ENCODE measurements at places on chromosomes 7 and 10.

DNA sequence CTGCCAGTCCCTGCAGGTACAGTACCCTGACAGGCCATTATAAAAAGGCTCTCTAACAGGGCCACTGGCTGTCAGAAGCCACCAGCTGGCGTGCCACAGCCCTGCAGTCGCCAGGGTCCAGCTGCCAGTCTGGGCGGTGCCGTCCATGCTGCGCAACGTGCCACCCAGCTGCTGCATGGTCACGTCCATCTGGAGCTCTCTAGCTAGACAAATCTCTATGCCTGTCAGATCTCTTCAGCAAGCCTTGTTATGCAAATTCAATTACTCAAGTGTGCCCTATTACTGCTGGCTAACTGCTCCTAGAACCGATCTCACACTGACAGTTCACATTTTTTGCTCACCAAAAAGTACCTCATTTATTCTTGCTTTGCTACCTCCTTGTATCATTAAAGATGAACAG is 75.9 kb downstream of the HIBADH start:
- DNase-seq = peak; percentile 1

GRCh38 chr7:74207586-74207985 is 2.2 kb upstream of the LAT2 start:
- DNase-seq = no peak

DNA sequence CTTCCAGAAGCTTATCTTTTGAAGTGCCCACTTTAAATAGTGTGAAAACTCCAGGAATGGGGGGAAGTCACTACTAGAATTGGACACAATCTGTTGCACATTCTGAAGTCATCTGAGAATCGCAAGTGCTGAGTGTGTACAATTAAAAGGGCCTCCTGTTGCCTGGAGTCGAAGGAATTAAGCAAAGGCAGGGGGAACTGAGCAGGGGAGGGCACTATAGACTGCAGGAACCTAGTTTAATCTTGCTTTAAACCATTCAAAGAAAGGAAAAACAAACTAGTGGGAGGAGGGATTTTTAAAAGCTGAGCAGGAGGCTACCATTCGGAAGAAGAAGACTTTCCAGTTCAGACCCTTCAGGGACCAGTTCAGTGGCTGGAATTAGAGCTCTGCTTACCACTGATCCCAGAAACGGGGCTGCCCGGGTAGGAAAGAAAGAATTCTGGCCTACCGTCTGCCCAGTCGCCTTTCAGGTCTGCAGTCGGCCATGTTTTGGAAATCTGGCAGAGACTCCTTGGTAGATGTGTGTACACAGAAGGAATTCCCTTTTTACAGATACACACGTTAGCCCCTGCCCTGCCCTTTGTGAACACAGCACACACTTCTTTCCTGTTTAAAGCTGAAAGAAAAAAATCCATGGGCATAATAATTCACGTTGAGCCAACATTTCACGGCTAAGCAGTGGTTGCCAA is 610.6 kb upstream of the FOXK1 start:
- no peak for DNase-seq

GRCh38 chr10:131649617-131650016 is 251.2 kb upstream of the PPP2R2D start:
- DNase-seq = no peak

GRCh38 chr10:31678575-31679516 is 249.8 kb downstream of the ARHGAP12 start:
- no peak for DNase-seq

DNA sequence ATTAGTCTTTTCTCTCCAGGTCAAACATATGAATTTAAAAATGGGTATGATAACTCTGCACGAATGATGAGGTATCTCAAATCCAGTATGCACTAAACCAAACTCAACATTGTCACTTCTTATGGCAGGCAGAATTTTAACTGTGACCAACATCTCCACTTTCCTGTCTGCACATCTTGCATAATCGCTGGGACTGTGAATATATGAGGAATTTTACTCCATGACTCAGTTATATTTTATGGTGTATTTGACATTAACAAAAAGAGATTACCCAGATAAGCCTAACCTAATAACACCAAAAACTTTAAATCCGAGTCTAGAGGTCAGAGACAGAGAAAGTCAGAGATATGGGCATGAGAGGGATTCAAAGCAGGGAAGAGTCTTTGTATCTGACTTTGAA is 454.5 kb upstream of the SEMA3D start:
- DNase-seq = no peak

DNA sequence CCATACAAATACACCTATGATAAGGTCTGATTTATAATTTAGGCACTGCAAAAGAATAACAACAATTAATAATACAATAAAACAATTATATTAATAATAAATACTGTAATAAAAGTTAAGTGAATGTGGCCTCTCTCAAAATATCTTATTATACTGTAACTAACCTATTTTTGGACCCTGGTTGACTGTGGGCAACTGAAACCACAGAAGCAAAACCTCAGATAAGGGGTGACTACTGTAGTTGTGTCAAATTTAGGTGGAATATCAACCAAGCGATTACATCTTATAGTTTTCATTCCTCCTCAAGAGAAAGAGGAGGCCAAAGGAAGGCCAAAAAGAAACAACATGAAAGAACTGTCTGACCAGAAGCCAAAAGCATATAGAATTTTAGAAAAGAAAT is 103.9 kb downstream of the SKAP2 start:
- DNase-seq = no peak

DNA sequence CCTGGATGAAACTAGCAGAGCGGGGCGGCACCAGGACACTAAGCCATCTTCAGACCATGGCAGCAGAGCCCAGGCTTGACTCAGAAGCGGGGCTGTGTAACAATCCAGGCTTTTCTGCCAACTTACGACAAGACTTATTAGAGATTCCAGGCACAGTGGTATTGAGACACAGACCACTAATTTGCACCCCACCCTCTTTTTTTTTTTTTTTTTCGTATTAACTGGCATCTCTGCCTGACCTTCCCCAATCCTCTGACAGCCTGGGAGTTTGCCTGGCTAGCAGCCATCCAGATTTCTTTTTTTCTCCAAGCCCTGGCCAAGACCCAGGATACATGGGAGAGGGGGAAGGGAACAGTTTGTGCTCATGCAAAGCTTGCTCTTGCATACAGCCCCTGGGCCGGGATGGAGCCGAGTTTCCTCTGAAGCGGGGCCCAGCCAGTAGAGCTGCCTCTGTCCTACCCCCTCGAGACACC is 182.4 kb downstream of the PLXNA4 start:
- no peak for DNase-seq

DNA sequence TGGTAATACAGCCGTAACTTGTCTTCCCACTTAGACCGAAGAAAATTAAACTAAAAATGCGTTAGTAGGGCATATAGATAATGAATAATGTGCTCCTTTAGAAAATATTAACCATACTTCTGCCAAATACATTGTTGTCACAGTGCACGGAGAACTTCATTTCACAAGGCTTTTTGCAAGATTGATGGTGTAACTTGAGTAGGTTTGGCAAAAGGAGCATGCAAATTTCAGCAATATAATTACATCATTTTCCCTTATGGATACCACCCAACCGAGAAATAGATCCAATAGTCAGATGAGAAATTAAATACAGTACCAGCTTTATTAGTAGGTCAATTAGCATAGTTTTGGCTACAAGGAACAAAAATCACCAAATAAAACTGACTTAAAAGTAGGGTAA is 792.6 kb upstream of the C7orf33 start:
- no peak for DNase-seq

GRCh38 chr7:5625938-5626337 is 155.5 kb downstream of the RNF216 start:
- no peak for DNase-seq

GRCh38 chr10:127947211-127947610 is 40.3 kb downstream of the PTPRE start:
- DNase-seq = no peak

GRCh38 chr7:158704524-158705233 is at the start of gene NCAPG2:
TSS of gene NCAPG2 (minus strand) at chr7:158704804. CDS start at chr7:158701899, 2,905 bp downstream.
- DNase-seq = peak; percentile 87

GRCh38 chr7:103929901-103930311 is 59.6 kb downstream of the RELN start:
- DNase-seq = no peak

- no peak for DNase-seq
These were observed 3.3 kb downstream of the MINPP1 start for GRCh38 chr10:87507879-87508483.

DNA sequence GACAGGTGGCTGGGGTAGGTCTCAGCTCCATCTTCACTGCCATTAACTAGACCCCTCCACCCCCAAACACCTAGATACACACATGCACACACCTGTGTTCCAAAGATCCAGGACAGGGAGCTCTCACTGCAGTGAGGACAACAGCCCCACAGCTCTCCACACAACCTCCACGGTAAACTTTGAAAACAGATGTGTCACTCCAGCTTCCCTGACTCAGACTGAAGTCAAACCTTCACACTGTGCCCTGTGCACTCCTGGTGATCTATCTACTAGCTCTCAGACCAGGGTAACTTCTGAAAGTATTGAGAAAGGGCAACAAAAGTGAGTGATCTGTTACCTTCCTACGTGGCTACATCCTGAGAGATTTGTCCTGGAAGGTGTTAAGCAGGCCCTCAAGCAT is 519.8 kb downstream of the XPNPEP1 start:
- DNase-seq = no peak

DNA sequence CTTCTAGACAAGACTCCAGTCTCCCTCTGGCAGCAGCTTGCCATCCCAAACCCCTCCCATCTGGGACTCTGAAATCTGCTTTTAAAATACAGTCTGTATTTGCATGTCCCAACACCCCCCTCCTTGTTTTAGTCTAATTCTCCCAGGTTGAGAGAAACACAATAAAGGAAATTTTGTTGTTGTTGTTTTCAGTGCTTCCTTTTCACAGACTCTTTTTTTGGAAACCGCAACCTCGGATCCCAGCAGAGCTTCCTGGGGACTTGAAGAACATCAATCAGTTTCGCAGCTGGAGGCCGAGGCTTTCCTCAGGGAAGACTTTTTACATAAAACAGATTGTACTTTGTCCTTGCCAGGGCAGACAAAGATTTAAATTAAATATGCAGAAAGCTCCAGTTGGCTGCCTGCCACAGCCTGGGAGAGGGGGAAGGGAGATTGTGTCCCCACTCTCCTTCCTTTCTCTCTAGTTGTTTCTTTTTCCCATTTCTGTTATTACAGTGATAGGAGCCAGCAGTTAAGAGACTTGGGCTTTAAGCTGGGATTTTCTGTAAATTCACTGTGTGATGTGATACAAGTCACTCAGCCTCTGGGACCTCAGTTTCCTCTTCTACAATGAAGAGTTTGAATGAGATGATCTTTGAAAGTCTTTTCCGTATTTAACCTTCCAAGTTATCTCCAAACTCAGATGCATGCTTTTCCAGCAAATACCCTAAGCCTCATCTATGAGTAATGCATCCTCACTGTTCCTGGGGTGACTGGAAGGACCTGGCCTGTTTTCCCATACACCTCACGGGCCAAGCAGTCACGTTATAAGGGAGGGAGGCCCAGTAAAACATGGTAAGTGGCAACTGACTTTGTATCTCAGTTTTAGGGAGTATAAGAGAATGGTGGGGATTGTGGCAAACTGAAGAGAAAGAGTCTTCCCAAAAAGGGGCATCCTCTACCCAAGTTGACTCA is 192.3 kb downstream of the REEP3 start:
- DNase-seq = peak; percentile 66

GRCh38 chr7:74263399-74264120 is 9.4 kb upstream of the RFC2 start:
- no peak for DNase-seq

- no peak for DNase-seq
These were observed 1.2 kb upstream of the PRRT4 start for GRCh38 chr7:128362670-128363069.

GRCh38 chr10:7886056-7886455 is 67.8 kb downstream of the TAF3 start:
- no peak for DNase-seq

DNA sequence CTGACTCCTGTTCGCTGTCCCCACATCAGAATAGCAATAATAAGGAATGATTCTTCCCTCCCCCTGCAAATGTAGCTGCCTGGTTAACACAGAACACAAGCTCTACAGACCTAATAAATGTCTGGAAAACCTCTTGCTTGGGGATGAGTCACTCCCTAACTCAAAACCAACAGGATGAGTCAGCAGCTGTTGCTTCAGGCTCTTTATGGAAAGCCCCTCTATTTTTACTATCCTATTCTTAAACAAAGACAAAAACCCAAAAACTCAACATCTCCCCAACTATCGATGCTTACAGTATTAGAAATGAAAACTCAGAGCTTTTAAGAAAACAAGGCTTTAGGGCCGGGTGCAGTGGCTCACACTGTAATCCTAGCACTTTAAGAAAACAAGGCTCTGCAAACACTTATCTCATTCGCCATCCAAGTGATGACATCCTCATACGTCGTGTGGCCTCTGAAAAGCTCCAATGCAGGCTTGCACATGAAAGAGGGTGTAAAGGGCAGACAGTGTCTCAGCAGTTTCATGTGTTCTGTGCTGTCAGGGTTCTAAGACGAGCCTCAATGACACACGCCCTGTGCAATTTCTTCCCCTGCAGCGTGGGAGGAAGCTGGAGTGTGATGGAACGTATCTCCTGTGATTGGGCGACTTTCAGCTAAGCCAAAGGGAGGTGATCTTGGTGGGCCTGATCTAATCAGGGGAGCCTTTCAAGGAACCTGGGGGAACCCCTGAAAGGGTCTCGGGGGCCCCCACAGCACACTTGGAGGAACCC is 70.1 kb downstream of the AMZ1 start:
- no peak for DNase-seq

- no peak for DNase-seq
These were observed 63.3 kb upstream of the IL6 start for GRCh38 chr7:22663721-22664120.

- DNase-seq = no peak
These were observed 46.9 kb upstream of the STK17A start for GRCh38 chr7:43535810-43536585.

- DNase-seq = no peak
These were observed 145.2 kb downstream of the GRM3 start for GRCh38 chr7:86788948-86789347.

- no peak for DNase-seq
These were observed 133.3 kb downstream of the CELF2 start for GRCh38 chr10:11150879-11151415.

GRCh38 chr7:24812305-24812945 is 55.2 kb upstream of the GSDME start:
- DNase-seq = peak; percentile 12

DNA sequence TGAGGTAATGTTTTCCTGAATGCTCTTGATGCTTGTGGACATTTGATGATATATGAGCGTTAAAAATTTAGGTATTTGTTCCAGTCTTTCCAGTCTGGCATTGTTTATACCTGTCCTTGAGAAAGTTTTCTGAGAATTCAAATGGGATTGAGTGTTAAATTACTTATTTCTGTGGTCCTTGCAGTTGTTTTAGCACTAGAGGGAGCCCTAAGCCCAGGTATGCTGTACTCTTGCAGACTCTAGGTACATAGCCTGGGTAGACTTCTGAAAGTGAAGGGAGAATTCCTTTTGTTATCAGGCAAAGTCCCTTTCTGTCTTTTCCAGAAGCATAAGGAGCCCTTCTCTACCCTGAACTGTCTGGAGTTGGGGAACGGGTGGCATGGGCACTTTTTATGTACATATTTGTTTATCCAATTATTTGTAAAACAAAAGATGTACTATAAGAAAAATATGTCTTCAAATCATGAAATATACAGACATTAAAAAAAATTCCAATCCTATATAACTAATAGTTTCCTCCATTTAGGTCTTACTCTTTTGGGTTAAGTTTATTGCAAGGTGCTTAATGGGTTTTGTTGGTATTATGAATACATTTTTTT is 262.1 kb downstream of the ATRNL1 start:
- DNase-seq = no peak
